ENCODE measurements at places on chromosomes 3 and 15. TPM values are rescaled to one million over a fixed set of nuclear protein-coding genes. Genes with fewer than 3 reads are reported as not detected.

The PIGBOS1 gene
- 14.7 TPM for total RNA-seq

The LEKR1 gene
- total RNA-seq, result 1.6 TPM

The TMEM43 gene
- total RNA-seq, result 43.6 TPM

The SLC9C1 gene
- not detected for total RNA-seq

The ALDH1L1 gene
- total RNA-seq, result not detected

The UACA gene
- 0.58 TPM for total RNA-seq

The SNTN gene
- total RNA-seq, result not detected

The CPNE9 gene
- total RNA-seq, result not detected

The ANKRD34C gene
- total RNA-seq, result not detected

The RAB6B gene
- 3.3 TPM for total RNA-seq

The DLL4 gene
- not detected for total RNA-seq

The SECISBP2L gene
- 36.9 TPM for total RNA-seq

The EHHADH gene
- total RNA-seq, result 1.9 TPM

The RHOV gene
- total RNA-seq, result not detected

The TUSC7 gene
- total RNA-seq, result not detected

The CHRFAM7A gene
- total RNA-seq, result 0.91 TPM

The HTR3E gene
- not detected for total RNA-seq

The CYP8B1 gene
- total RNA-seq, result not detected

The LDHAL6B gene
- not detected for total RNA-seq

The ADAMTS7 gene
- total RNA-seq, result 0.35 TPM

The GOLGA6D gene
- not detected for total RNA-seq

The SPG21 gene
- 57.2 TPM for total RNA-seq

The KLHL40 gene
- not detected for total RNA-seq

The ENTPD3 gene
- not detected for total RNA-seq

The GOLGA8J gene
- not detected for total RNA-seq

The TMCO5A gene
- total RNA-seq, result not detected

The CHST14 gene
- total RNA-seq, result 13.9 TPM

The CDHR4 gene
- total RNA-seq, result not detected

The SLC27A2 gene
- 29.5 TPM for total RNA-seq

The GATM gene
- 2.2 TPM for total RNA-seq

The GRM7 gene
- total RNA-seq, result not detected

The PLA2G4B gene
- 6.0 TPM for total RNA-seq

The CLDN18 gene
- not detected for total RNA-seq

The WNT7A gene
- not detected for total RNA-seq

The DNAH1 gene
- 20.7 TPM for total RNA-seq

The THUMPD3 gene
- 47.2 TPM for total RNA-seq

The MKRN3 gene
- total RNA-seq, result 5.0 TPM

The EPHB3 gene
- 0.71 TPM for total RNA-seq

The ASB14 gene
- not detected for total RNA-seq

The KIAA1143 gene
- total RNA-seq, result 35.9 TPM

The TLR9 gene
- 0.55 TPM for total RNA-seq

The FOXL2 gene
- not detected for total RNA-seq

The SIAH2 gene
- 42.5 TPM for total RNA-seq

The C3orf80 gene
- total RNA-seq, result 0.15 TPM

The PAQR5 gene
- total RNA-seq, result not detected

The TMEM158 gene
- not detected for total RNA-seq
